ENCODE measurements at places on chromosomes 7 and 10.

GRCh38 chr7:36129048-36129534 is 24.0 kb upstream of the EEPD1 start:
- DNase-seq: no peak

DNA sequence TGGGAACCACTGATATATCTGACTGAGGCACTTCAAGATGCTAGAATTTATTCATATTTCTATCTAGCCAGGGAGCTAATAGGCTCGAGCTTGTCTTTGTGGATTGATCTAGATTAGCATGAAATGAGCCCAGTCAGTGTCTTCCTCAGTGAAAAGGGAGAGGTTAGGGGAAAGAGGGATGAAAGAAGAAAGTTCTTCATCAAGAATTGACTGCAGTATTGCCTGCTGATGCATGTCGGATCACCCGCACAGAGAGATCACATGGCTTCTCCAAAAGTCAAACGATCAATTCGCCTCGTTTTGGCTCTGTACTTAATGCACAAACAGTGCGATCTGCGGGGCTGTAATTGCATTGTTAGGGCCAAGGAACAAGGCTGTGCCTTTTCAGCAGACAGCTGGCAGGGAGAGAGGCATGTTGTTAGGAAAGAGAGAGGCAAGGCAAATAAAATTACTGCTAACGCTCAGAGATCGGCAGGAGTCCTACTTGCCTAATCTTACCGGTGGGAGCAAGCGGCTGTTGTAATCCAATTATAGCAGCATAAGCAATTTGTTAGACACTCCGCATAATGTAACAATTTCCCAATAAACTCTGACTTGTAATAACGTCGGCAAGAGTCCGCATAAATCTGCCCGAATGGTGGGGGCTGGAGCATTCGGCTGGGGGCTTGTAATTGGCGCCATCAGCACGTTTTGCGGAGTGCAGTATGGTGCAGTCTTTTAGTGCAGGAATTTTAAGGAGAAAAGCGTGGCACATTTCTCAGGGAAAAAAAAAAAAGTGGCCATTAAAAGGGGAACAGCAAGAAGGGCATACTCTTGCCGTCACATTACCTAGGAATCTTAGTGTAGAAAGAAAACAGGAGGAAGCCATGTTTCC is 102.1 kb downstream of the POLL start:
- no peak for DNase-seq

DNA sequence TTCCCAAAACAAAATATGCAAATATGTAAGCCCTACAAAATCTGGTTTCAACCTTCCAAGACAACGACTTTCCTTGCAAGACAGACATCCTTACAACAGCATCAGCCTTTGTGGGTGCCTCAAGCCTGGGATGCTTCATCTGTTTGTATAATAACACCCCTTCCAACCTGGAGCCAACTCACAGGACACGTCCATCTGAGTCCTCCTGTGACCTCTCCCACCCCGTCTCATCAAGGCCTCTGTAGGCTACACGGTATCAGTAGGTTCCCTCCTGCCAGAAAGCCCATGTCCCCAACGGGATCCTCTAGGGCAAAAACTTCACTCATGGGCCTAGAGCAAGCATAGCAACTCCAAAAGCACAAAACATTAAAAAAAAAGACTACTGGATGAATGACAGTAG is 173.2 kb downstream of the TNS3 start:
- DNase-seq: no peak

- DNase-seq: no peak
These were observed 7.7 kb downstream of the GRM8 start for GRCh38 chr7:127245002-127245401.

DNA sequence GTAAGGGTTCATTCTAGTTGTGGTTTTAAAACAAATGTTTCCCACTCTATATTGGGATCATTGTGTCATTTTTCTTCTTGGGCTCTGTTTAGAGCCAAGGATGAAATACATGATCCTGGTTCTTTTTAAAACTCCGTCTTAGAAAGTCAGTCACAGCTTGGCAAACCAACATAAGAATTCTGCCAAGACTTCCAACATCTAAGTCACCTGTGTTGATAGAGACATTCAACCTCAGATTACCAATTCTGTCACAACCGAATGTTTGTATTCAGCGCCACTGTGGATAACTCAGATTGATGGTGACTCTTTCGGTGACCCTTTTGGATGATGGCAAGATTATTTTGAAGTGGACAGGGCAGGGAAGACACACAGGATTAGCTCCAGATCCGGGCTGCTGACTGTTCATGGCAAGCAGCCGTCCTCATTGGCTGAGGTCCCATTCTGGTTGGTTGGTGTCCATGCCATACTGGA is 255.4 kb downstream of the ARHGAP21 start:
- no peak for DNase-seq

- no peak for DNase-seq
These were observed 165.3 kb downstream of the PTPRN2 start for GRCh38 chr7:158422196-158422886.

DNA sequence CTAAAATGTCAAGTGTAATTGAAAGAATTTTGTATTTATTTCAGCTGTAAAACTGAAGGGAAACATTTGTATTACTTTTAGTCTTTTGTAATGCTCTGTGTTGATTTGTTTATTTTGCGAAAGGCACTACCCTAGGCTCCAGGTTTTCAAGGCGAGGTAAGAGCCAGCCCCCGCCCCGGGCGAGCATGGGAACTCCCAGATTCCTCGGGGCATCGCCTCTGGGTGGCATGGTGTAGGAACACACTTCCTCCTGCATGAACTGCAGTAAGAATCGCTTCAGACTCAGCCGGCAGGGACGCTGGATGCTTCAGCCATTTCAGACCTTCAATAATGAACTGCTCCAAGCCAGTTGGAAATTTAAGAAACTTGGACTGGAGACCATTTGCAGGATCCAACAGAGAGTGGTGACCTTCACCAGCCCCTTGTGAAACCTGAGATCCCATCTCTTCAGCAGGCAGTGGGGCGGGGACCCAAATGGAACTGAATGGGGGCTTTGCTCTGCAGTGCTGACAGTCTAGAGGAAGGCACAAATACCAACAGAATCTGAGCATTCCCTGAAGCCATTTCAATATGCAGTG is 544.3 kb upstream of the MGMT start:
- no peak for DNase-seq

- no peak for DNase-seq
These were observed 116.7 kb upstream of the IMMP2L start for GRCh38 chr7:111678986-111679385.

GRCh38 chr10:59965899-59966650 is 59.7 kb upstream of the CCDC6 start:
- DNase-seq: no peak

GRCh38 chr7:157418204-157419034 is 81.6 kb downstream of the DNAJB6 start:
- DNase-seq: no peak

GRCh38 chr10:99628923-99629624 is 8.8 kb upstream of the SLC25A28 start:
- no peak for DNase-seq

GRCh38 chr7:42407021-42407710 is 170.2 kb upstream of the GLI3 start:
- DNase-seq: no peak

- no peak for DNase-seq
These were observed 486.1 kb upstream of the IGFBP3 start for GRCh38 chr7:46407125-46407524.

GRCh38 chr10:44435196-44435595 is 50.3 kb upstream of the CXCL12 start:
- no peak for DNase-seq

- no peak for DNase-seq
These were observed 5.8 kb upstream of the ESYT2 start for GRCh38 chr7:158834878-158835784.

GRCh38 chr7:127409629-127410028 is 17.1 kb upstream of the ZNF800 start:
- DNase-seq: no peak

- DNase-seq: no peak
These were observed 106.6 kb downstream of the POU6F2 start for GRCh38 chr7:39084349-39084748.

- DNase-seq: no peak
These were observed 5.0 kb downstream of the TSPAN33 start for GRCh38 chr7:129149511-129149910.

DNA sequence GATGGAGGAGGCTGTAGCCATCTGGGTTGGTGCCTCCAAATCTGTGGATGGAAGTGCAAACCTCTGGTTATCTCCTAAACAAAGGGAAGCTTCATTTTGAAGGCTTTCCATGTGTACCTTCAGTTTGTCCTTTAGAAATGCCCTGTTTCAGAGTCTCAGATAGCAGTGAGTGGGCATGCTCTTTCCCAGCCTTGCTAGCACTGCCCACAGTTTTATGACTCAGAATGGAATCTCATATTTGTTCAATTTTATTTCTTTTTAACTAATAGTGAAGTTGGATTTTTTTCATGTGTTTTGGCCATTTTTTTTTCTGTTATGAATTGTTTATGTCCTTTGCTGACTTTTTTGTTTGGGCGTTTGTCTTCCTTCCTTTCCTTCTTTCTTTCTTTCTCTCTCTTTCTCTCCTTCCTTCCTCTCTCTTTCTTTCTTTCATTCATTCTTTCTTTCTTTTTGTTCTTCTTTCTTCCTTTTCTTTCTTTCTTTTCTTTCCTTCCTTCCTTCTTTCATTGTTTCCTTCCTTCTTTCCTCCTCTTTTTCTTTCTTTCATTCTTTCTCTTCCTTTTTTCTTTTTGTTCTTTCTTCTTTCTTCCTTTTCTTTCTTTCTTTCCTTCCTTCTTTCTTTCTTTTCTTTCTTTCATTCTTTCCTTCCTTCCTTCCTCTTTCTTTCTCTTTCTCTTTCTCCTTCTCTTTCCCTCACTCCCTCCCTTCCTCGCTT is 25.6 kb downstream of the PRF1 start:
- DNase-seq: no peak

DNA sequence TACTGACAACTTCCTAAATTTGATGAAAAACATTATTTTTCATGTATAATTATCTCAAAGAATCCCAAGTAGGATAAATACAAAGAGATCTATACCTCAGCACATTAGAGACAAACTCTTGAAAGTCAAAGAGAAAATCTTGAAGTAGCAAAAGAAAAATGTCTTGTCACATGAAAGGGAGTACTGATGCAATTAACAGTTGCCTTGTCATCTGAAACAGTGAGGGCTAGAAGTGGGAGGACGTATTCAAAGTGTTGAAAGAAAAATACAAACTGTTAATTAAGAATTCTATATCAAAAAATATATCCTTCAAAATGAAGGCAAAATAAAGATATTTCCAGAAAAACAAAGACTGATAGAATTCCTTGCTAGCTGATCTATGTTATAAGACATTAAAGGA is 35.5 kb upstream of the ARHGAP22 start:
- DNase-seq: no peak

DNA sequence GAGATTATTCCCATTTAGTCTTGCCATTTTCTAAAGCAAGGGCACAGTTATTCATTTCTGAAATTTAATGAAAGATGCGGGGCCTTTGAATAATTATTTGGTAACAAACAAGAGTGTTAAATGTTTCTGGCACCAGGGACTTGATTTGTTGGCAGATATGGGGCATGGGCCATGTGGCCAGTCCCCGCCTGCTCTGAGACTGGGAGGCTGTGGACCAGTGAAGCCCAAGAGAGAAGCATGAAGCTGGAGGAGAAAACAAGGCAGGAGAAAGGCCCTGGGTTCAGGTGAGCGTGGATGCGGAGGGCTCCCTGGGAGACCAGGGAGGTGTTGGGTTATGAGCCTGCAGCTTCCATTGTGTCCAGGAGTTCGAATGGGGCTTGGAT is 378.5 kb downstream of the TCERG1L start:
- no peak for DNase-seq

GRCh38 chr10:100436255-100436654 is 26.6 kb upstream of the WNT8B start:
- DNase-seq: no peak

DNA sequence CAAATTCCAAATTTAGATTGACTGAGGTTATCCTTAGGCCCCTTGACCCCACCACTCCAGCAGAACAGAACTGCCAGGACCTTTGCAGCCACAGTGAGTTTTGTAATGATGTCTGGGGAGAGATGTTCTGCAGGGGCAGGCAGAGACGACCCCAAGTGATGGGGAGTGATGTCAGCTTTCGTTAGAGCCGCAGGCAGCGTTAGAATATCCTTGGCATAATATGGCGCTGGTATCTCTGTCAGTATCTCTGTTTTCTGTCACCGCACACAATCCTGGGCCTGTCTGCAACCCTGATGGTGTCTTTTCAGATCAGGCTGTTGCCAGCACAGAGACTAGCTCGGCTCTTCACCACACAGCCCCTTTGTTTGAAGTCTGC is 1083.6 kb downstream of the KCNMA1 start:
- DNase-seq: no peak

- peak; percentile 7 for DNase-seq
These were observed 36.6 kb downstream of the PRKCQ start for GRCh38 chr10:6543431-6544005.

DNA sequence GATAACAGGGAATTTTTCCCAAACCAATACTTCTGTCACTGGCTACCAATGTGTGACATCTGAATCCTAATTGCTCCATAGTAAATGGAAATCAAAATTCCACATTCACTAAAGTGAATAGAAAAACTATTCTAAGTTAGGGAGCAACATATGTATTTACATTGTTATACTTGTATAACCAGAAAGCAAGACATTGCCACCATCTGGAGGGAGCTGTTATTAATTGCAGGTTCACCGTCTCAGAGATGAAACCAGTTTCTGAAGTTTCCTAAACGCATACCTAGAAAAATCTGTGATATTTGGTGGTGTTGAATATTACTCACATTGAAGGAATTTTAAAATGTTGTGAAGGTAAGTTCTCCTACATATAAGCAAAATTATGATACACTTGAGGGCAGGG is 390.1 kb downstream of the NXPH1 start:
- no peak for DNase-seq

- DNase-seq: no peak
These were observed 98.7 kb downstream of the POLL start for GRCh38 chr10:101489355-101489754.

DNA sequence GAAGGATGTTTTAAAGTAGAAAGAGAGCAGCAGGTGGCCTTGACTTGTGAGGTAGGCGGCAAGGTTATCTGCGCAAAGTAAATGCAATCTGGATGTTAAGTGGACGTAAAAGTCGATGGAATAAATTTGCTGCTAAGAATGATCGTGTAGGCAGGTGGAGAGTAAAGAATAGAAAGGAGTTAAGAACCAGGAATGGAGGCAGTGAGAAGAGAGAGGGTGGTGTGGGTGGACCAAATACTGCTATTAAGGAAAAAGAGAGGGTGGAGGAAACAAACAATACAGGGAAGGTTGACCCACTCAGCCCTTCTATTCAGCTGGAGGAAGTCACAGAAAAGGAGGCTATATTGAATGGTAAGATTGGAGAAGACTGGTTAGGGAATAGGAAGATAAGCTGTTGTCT is 1.9 kb upstream of the CUL1 start:
- no peak for DNase-seq

GRCh38 chr7:1459920-1460820 is 900 bp upstream of the MICALL2 start:
- no peak for DNase-seq
